NCI-H82 (cell line): ENCODE measurements at places on chromosomes 2 and 18.

GRCh38 chr2:225130093-225130492 lies 87.8 kb upstream of the DOCK10 start:
- no peak for DNase-seq

- no peak for DNase-seq
Observed at GRCh38 chr2:68200157-68200787, 42.6 kb downstream of the PNO1 start.

DNA sequence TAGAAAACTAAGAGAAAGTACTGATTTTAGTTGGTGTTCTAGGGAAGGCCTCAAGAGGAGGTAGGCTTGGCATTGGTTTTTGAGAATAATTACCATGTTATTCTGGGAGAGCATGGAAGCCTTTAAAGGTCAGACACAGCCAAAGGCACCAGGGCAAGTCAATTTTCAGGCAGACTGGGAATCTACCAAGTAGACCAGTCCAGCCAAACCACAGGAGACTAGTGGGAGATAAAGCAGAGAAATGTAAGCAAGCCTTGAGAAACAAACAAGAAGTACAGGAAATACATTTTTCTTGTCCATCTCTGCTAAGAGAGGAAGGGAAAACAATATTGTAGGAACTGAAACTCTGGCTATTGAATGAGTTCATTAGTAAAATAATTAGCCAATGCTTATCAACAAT lies 5.5 kb upstream of the CCDC68 start:
- no peak for DNase-seq

DNA sequence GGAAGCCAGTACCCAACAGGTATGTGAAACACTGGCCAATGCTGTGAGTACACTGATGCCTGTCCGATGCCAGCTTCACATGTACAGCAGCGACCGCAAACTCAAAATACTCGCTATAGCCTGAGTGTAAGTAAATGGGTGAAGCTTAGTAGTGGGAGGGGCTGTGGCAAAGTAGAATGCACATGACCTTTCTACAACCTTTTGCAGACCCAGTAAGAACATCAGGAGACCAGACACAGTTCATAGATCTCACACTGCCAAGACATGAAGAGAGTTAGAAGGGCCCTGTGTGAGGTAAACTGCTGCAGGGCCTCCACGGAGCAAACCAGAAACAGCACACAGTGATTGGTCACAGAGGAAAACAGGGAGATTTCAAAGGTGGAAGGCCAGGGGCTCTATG lies 9.1 kb upstream of the UBXN4 start:
- DNase-seq, result no peak

- DNase-seq, result peak; percentile 85
Observed at GRCh38 chr2:51027968-51028367, 4.0 kb downstream of the NRXN1 start.
